ENCODE measurements at places on chromosomes 2 and 18.

- no peak for DNase-seq
These were observed 145.7 kb upstream of the DLX2 start for GRCh38 chr2:172248381-172248780.

- no peak for DNase-seq
These were observed 105.6 kb downstream of the PRPF40A start for GRCh38 chr2:152611458-152612231.

DNA sequence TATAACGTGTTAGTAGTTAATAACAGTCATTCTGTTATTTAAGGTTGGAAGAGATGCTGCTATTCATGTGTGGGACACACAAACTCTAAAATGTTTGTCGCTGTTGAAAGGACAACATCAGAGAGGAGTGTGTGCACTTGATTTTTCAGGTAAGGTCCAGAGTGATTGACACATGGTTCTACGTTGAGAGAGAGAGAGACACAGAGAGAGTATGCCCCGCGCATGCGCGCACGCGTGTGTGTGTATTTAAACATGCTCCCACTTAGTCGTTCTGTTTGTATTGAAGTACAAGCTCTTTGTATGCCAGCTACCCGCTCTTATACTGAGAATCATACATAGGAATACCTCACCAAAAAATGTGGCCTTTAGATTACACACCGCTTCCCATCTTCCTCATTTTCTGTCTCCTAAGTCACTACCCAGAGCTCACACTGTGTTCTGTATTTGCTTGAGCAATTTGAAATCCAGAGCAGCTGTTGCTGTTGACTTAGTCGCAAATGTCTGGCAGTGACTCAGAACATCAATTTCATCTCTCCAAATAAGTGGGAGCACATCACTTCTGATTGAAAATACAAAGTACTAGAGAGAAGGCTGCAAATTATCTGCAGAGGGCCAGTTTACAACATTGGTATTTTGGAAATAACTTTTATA is 148.1 kb downstream of the EML6 start:
- no peak for DNase-seq

GRCh38 chr18:12048827-12049175 is 44.8 kb upstream of the ANKRD62 start:
- DNase-seq: peak; percentile 58

DNA sequence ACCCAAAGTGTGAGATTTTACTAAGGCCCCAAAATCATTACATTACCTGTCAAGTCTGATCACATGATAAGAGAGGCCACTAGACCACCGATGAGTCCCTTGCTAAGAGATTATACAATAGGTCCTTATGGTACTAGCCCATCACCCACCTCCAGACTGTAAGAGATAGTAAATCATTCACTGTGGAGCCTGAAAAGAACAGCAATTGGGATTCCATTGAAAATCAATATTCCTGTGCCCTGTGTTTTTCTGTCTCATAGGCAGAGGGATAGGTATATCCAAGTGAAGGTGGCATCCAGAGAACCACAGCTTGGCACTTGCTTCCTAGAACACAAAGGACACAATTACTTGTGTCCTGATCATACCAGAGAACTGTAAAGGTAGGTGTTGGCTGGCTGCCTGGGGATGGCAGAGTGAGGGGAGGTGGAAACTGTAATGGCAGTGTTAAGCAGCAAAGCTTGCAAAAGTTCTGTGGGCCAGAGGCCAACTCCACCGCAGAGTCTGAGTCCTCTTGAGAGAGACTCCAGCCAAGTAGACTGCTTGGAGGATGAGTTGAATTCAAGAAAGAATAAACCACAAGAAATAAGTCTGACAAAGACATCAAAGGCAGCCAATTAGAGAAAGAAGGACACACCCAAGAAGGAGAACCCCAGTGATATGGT is 102.0 kb upstream of the PIEZO2 start:
- DNase-seq: no peak

DNA sequence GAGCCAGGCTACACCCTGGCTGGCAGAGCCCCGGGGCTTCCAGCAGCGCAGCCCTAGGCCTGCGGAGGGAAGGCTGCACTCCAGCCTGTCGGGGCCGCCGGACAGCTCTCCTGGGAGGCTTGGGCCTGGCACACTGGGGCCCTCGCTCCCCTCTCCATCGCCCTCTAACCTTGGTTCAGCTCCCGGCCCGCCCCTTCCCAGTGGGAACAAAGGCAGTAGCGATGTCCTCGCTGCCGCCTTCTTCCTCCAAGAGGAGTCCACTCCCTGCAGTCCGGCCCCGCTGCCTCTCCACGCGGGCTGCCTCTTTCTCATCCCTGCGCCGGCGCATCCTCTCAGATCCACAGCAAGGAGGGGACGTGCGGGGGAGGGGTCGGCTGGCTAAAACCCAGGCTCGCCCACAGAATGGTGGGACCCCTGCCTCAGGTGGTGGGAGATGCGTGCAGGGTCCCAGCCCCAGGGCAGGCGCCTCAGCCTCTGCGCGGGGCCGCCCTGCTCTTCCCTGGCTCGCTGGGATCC is 138.1 kb downstream of the TWIST2 start:
- no peak for DNase-seq

GRCh38 chr2:19990416-19990728 is 467 bp upstream of the WDR35 start:
- DNase-seq: no peak

DNA sequence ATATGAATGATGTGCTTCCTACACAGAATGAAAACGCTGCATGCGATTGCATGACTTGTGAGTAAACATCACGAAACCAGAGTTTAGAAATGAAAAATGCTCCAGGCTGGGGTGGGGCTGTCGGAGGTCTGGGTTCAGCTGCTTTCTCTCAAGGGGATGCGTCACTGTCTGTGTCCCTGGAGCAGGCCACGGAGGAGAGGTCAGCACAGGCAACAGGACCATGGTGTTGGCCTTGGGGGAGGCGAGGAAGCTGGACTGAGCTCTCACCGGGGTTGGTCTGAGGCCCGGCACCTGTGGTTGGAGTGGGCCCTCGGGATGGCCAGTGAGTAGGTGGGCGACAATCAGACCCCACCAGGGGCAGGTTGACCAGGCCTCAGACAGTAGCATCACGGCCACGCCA is 89.0 kb upstream of the TMEM18 start:
- no peak for DNase-seq

DNA sequence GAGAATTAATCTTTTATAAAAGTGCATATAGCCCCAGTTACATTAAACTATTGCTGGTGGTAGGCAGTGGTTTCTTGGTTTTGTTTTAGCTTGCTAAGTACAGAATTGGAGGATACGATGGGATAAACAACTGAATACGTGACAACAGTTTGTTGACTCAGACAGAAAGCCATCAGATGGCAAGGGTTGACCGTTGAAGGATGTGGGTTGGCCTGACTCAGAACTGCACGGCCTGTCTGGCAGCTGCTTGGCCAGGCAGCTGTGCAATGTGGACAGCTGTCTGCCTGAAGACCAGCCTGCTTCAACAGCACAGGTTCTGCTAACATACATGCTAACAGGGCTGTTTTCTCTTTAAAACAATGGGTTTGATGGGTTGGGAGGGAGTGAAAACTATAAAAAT is 46.6 kb downstream of the PRKRA start:
- no peak for DNase-seq

DNA sequence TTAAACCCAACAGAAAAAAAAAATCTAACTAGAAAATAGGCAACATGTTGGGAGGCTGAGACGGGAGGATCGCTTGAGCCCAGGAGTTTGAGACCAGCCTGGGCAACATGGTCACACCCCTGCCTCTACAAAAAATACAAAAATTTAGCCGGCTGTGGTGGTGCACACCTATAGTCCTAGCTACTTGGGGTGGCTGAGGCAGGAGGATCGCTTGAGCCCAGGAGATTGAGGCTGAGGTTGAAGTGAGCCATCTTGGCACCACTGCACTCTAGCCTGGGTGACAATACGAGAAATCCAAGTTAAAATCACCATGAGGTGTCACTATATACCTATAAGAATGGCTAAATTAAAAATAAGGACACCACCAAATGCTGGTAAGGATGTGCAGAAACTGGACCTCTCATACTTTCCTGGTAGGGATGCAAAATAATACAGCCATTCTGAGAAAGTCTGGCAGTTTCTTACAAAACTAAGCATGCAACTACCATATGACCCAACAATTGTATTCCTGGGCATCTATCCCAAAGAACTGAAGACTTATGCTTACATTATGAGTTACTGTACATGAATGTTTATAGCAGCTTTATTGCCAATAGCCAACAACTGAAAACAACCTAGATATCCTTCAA is 2.2 kb downstream of the SEPTIN10 start:
- DNase-seq: no peak

DNA sequence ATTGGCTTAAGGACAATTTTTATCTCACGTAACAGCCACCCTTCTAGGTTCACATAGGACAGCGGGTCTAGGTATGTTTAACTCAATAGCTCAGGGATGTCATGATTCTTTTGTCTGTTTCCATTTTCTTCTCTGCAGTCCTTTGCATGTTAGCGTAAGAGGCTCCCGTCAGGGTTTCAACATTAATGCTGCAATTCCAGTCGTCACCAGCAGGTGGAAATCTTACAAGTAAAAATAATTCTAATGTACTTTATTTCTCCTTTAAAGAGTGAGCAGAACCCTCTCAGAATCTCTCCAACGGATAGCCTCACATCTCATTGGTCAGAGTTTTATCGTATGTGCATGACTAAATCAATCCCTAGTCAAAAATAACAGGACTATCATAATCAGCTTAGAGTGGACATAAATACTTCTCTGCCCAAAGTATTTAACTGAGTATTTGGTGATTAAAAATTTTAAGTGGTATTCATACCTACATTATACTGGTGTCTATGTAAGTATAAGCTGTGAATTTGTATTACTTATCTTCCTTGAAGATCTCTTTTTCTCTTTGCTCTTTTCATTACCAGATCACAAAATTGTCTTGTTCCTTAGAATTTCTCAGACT is 487.2 kb upstream of the GCFC2 start:
- peak; percentile 19 for DNase-seq

DNA sequence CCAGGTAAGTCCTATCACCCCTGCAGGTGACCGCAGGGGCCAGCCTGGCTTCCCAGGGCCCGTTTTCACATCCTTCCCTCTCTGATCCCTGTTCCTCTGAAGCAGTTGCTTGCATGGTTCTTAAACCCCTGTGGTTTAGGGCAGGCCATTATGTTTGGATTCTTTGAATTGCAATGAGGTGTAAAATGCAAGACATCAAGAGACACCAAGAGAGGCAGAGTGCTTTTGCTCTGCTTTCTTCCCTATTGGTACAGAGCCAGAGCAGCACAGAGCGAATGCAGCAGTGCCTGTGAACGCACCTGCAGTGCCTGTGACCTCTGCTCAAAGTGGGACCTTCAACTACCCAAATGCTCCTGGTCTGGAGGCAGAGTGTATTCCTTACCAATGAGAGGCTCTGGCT is 7.6 kb downstream of the RFX8 start:
- no peak for DNase-seq

DNA sequence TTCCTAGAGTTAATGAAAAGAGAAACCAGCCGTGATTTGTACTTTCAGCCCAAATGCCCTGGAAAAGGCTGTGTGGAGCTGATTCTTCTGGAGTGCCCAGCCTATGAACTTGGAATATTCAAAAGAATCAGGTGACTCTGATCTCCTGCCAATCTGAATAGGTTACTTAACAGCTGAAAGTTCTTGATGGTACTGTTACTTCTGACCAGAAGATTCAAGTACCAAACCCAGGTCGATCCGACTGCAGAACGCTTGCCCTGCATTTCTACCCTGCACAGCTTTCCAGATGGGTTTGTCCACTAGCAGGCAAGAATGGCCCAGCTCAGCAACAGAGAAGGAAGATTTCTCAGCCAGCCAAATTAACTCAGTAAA is 430.4 kb downstream of the PID1 start:
- no peak for DNase-seq

DNA sequence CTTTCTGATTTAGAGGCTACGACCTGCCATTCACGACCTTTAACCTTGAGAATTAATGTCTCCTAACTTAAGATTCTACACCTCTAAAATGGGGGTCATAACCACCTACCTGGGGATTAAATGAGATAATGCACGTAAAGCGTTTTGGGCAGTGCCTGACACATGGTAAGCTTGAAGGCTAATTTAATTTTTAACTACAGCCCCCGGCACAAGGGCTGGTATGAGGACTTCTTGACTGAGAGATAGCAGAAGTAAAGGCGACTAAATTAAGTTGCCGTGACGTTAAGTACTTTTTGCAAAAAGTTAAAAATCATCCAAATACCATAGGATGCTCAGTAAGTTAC is 549 bp downstream of the MRPL35 start:
- DNase-seq: no peak

GRCh38 chr2:70482401-70482800 is 71.2 kb downstream of the TGFA start:
- DNase-seq: no peak

DNA sequence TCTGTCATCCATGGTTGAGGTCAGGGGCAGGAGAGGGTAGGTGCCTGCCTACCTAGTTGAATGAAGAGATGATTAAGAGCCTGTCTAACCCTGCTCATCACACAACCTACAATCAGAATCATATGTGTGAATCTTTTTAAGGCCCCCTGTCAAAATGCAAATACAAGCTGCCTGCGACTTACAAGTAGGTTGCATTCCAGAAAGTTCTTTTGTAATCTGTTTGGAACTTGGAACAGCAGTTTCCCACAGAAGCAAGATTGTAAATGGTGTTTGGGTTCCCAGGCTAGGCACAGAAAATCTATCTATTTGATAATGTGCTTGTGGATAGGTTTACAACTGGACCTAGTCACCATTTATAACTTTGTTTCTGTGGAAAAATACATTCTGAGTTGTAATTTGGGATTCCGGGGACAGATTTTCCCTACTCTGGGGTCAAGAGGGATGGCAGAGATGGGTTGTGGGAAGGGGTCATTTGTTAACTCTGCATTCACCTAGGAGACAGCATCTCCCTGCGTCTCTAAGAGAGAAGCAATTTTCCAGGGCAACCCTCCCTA is 4.4 kb downstream of the LIPG start:
- no peak for DNase-seq

- no peak for DNase-seq
These were observed 25.6 kb upstream of the ZC3H15 start for GRCh38 chr2:186460465-186460864.

DNA sequence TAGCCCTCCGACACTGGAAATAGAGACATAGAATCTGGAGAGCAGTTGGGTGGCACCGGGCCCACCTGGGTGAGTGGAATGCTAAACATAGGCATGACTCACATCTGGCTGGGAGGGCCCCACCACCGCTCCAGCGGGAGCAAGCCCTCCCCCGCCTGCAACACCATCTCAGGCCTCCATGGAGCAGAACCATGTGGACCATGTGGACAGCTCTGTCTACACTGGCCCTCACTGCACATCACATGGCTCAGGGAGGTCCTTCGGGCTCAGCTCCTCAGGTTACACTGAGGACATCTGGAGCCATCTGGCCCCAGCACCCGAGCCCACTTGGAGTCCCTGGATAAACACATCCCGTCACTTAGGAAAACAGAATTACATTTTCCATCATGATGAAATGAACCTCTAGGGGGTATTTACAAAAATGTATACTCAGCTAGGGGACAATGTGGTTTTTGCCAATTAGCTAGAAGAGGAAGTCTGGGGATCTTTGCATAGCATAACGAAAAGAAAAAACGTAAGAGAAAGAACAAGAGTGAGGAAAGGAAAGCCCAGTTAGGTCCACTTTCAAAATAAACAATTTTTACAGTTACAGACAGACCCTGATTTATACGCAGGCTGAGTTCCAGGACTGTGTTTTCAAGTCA is 30.7 kb upstream of the MLPH start:
- no peak for DNase-seq

GRCh38 chr2:143398781-143399180 is 269.6 kb downstream of the ARHGAP15 start:
- no peak for DNase-seq

Data from COLO829 (cell line).